ENCODE measurements at places on chromosomes 3 and 15.

- no peak for DNase-seq
These were observed 7.3 kb upstream of the FURIN start for GRCh38 chr15:90860942-90861675.

DNA sequence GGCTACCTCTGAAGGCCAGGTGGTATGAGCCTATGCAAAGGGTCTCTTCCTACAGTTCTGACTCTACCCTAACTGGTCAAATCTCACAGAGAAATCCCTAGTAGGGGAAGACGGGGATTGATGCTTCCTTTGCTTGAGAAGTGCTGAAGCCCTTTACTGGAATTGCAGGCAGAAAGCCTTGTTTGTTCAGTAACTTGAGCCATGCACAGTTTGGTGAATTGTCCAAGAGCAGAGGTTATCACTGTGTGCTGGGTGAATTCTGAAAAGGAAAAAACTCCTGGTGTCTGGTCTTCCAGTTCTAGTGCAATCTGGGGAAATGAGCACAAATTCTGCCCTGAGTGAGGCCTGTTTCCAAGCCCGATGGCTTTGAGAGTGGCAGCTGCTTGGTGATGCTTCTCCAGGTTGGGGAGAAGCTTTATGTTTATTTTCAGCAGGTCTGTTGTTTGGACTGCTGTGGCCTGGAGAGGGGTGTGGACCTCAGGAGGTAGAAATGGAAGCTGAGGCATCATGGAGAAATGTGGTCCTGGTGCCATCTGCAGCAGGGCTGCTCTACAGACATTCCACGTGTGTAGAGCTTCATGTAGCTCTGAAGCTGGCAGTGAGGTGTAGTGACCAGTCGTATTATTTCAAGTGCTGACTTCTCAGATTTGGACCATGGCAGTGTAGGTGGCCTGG, 60.9 kb downstream of the ARNT2 start:
- DNase-seq: no peak

- no peak for DNase-seq
These were observed 605.7 kb upstream of the GRM7 start for GRCh38 chr3:6255229-6255628.

GRCh38 chr3:38548154-38548931, 52.2 kb downstream of the EXOG start:
- DNase-seq: no peak

GRCh38 chr3:32276279-32276841, 37.9 kb downstream of the CMTM8 start:
- DNase-seq: no peak

Measured in mesothelial cell of epicardium (in vitro differentiated cells).